ENCODE measurements at places on chromosomes 6 and 20. TPM values are rescaled to one million over a fixed set of nuclear protein-coding genes. Genes with fewer than 3 reads are reported as not detected.

The NKX2-4 gene
- total RNA-seq, result 1.1 TPM

The TP53INP2 gene
- 4.2 TPM for total RNA-seq

The MC3R gene
- total RNA-seq, result not detected

The GJA10 gene
- total RNA-seq, result not detected

The LHFPL5 gene
- total RNA-seq, result not detected

The SIGLEC1 gene
- total RNA-seq, result not detected

The CST1 gene
- total RNA-seq, result 0.15 TPM

The ADGRF1 gene
- total RNA-seq, result 0.17 TPM

The KIAA1755 gene
- total RNA-seq, result not detected

The RIMS1 gene
- total RNA-seq, result 6.7 TPM

The MBOAT1 gene
- 12.3 TPM for total RNA-seq

The SAMD10 gene
- total RNA-seq, result not detected

The PLTP gene
- total RNA-seq, result 1.1 TPM

The PAX1 gene
- not detected for total RNA-seq

The SUMO4 gene
- total RNA-seq, result not detected

The PEDS1 gene
- total RNA-seq, result 30.3 TPM

The CST2 gene
- total RNA-seq, result not detected

- no peak for DNase-seq
Observed at GRCh38 chr6:142764311-142764710, 180.7 kb downstream of the HIVEP2 start.

DNA sequence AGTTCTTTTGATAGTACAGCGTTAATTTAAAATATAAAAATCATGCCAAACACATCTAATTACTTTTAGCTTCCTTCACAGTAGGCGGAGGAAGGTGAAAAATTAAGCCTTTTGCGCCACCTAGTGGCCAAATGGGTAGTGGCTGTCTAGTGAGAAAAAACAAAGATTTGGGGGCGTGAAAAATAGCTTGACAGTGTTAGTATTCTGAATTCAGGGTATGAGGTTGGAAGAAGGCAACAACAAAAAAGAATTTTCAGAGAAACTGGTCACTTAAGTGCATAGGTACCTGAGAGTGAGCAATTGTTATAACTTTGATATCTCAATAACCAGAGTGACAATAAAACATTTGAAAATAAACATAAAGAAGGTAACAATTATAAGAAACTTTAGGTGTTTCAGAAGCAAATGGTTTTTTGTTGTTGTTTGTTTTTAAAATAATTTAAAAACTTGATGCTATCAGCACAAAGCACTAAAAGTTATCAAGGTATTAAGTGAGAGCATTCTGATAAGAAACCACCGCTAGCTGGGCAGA lies 14.3 kb downstream of the PSMB9 start:
- DNase-seq, result peak; percentile 51

- DNase-seq, result no peak
Observed at GRCh38 chr20:38220587-38221118, 39.9 kb downstream of the KIAA1755 start.

DNA sequence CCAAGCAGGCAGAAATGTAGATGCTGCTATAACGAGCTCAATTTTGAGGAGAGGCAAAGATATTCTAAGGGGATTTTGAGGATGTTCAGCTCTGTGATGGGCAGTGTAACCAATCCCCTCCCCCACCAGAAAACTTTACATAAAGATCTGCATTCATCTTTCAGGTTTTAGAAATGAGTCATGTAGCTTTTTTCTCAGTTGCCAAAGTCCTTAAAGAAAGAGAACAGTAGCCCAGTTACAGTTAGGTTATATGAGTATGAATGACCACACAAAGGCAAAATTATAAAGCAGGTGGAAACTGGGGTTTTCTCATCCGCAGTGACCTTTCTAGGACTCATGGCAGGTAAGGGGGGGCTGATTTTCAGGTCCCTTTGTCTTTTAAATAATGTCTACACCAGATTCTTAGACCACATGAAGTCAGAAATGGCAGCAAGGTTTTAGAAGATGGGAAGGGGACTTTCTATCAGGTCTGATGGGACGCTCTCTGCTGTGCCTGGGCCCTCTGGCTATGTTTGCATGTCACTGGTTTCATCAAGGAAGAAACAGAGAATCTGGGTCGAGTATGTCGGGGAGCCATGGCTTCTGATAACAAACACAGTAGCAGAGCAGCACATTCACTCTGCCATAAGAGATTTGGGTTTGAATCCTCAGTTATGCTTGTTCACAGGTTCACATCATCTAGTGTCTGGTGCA lies 94.7 kb downstream of the CLIC5 start:
- no peak for DNase-seq

DNA sequence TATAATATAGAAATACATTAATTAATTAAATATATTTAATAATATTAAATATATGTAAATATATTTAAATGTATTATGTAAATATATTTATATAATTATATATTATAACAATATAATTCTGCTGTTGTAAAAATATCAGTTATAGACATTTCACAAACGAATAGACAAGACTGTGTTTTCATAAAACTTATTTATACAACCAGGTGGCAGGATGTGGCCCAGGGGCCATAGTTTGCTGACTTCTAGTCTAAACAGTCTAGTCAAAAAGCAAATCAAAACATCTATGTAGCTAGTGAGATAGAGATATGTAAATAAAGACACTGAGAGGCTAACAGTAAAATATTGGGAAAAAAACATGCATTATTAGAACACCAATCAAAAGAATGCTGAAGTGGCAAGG lies 136.4 kb downstream of the TBXT start:
- DNase-seq, result no peak

- no peak for DNase-seq
Observed at GRCh38 chr6:14816116-14816859, 429.6 kb upstream of the JARID2 start.

DNA sequence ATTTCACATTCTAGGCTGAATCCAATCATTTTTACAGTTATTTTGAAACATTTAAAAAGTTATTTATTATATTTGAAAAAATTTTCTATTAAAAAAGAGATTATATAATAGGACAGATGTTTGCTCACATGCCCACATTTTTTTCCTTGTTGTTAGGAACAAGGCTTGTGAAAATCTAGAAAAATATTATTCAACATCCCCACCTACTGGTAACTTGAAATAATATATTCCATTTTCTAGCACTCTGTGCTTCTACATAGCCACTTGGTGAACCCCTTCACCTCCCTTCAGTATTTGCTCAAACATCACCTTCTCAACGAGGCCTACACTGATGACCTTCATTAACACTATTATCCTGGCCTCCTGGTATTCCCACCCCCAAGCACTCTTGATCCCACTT lies 18.3 kb upstream of the GPRC6A start:
- DNase-seq, result peak; percentile 8

GRCh38 chr6:137001299-137001976 lies 43.3 kb downstream of the IL20RA start:
- DNase-seq, result peak; percentile 33

DNA sequence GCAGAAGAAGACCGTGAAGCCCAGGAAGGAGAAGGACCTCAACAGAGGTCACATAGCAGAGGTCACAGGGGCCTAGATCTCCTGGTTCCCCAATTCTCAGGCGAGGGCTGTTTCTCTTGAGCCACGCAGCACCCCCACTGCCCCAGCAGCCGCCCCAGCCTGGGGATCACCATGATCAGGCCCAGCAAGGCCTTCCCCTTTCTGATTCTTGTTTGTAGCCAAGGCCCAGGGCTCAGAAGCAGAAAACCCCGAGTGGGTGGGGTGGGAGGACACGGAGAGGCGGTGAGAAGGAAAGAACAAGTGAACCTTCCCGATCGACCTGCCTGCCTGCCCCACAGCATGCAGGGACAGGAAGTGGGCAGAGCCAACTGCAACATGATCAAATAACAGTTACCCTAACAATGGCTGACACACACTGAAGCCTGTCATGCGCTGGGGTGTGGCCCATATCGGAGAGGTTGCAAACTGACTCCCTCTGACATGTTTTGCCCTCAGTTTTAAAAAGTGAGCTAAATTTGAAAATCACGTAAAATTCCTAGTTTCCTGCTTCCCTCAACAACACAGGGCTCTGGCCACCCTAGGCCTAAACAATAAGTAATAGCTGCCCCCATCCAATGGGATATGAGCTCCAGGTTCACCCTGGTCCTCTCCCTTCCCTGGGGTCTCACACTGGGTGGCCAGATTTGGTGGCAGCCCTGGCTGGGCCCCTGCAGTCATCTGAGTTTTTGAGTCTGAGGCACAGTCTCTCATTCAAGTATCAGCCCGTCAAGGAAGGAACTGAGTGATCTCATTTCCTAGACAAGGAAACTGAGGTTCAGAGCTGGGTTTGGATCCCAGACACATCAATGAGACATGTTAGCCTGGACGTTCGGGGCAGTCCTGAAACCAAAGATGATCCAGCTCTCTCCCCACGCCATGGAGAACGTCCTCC lies 6.5 kb downstream of the PEDS1 start:
- no peak for DNase-seq

DNA sequence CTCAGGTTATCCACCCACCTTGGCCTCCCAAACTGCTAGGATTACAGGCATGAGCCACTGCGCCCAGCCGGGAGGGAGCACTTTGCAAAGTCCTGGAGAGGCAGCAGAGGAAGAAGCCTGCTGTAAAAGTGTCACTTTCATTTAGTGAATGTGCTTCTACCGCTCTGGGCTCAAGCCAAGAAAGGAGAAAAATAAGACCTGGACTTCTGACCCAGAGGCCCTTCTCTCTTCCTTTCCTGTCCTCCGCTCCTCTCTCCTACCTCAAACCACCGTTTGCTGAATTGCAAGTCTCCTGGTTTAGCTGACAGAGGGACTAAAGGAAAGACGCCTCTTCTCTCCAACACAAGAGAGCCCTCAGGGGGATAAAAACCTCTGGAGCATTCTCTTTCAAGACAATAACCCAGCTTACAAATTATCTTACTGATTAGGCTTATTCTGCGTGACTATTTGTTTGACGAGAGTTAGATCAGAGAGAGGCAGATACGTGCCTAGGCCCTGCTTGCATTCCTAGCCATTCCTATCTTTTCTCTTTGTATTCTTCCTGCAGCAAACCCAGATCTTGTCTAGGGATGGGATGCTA lies 84.2 kb upstream of the SLC22A23 start:
- DNase-seq, result no peak

DNA sequence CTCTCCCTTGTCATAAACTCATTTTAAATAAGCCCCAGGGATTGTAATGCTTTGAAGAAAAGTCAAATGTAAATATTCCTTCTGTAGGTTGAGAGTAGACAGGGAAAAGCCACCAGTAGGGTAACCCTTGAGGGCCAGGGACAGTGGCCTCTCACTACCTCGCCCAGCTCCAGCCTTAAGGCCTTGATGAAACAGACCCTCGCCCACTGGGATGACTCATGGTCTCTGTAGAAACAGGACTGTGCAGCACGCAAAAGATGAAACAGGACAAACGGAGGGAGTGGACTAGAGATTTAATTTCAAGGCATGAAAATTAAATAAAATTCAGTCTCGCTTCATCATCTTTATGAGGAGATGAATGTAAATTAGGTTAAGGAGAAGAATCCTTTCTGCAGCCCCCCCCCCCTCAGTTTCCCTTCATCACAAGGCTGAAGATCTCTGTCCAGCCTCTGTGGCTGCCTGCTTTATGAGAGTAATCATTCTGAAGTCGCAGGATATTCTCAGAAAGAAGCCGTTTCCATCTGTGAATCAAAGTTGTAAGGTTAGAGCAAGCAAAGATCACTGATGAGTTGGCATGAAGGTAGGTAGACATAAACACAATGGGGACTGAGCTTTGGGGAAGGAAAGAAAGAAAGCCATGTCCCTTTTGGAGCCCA lies 60.4 kb downstream of the TMEM200A start:
- no peak for DNase-seq

- no peak for DNase-seq
Observed at GRCh38 chr6:161410736-161411135, 136.9 kb upstream of the AGPAT4 start.

DNA sequence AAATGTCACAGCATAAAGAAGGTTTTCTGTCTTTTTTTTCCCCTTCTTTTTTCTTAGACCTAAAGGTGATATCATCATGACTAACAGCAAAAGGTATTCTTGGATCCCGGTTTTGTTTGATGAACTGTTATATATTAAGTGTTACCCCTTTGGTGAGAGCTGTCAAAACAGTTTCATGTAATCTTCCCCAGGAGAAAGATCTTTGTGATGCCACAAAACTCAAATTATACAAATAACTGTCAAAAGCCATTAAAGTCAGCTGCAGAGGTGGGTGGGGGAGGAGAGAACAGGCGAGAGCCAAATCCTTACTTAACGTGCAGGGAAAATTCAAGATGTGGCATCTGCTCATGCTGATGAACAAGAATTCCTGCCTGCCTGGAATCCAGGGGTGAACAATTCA lies 258.2 kb downstream of the BMP7 start:
- DNase-seq, result no peak

DNA sequence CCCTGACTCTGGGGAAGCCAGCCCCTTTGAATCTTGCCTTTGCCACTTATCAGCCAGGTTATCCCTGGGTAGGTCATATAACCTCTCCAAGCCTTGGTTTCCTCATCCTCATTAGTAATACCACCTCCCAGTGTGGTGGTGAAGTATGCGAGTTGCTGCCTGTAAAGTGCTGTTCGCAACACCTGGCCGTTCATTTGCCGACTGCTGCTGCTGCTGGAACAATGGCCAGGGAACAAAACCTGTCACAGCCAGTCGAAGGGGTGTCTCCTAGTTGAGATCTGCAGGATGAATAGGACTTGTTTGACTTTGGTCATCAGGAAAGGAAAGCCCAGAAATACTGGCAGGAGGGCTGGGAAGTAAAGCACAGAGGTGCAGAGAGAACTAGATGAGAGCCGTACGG lies 6.1 kb downstream of the MANBAL start:
- no peak for DNase-seq

GRCh38 chr20:44614525-44614924 lies 32.1 kb downstream of the PKIG start:
- DNase-seq, result no peak

- DNase-seq, result no peak
Observed at GRCh38 chr6:79077715-79078074, 359 bp downstream of the PHIP start.

- no peak for DNase-seq
Observed at GRCh38 chr6:17454316-17455005, 61.1 kb downstream of the CAP2 start.

- DNase-seq, result no peak
Observed at GRCh38 chr20:53625311-53626129, 31.9 kb upstream of the ZNF217 start.

- DNase-seq, result no peak
Observed at GRCh38 chr6:155520078-155520477, 64.4 kb upstream of the NOX3 start.

GRCh38 chr6:159969921-159970320 lies 1.0 kb downstream of the IGF2R start:
- peak; percentile 47 for DNase-seq

GRCh38 chr6:52681416-52681815 lies 10.5 kb downstream of the TMEM14A start:
- DNase-seq, result no peak
